Hypothalamus (tissue), 51 donors: ENCODE measurements at places on chromosomes 13 and 19.

GRCh38 chr19:8577741-8578140, 499 bp upstream of the MYO1F start:
- no peak for DNase-seq

DNA sequence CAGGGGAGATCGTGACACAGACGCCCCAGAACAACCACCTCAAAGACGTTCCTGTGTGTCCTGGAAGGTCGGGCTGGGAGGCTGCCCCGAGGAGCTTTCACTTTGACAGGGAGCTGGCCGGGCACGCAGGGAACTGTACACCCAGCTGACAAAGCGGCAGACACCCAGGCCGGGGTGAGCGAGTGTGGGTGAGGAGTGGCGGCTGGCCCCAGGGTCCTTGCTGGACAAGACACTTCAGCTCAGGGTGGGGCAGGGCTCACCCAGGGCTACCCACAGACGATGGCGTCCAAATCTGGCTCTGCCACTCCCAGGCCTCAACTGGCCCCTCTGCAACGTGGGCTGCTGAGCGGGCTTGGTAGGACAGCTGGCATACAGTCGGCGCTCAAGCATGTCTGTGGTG, 2.0 kb downstream of the FGF22 start:
- DNase-seq = no peak

DNA sequence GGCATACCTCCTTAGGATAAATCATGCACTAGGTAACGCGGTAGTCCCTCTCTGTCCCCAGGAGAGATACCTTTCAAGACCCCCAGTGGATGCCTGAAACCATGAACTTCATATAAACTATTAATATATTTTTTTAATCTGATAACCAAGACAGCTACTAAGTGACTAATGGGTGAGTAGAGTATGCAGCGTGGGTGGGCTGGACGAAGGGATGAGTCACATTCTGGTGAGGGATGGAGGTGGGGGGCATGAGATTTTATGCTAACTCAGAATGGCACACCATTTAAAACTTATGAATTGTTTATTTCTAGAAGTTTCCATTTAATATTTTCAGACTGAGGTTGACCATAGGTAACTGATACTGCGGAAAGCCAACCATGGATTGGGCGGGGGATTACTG, 46.2 kb downstream of the CDK8 start:
- DNase-seq = no peak

DNA sequence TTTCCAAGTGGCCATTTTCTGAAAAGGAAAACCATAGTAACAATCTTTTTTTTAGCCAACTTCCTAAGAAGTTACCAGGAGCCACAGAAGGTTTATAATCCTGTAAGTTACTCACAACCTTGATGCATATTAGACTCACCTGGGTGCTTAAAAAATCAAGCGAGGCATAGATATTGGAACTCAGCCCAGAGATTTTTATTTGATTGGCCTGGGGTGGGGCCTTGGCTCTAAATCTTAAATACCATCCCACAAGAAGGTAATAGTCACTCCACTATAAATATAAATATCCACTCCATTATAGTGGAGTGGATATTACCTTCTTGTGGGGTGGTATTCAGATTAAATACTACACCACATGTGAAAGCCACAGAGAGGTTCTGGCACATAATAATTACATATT, 429.6 kb downstream of the RFC3 start:
- no peak for DNase-seq

DNA sequence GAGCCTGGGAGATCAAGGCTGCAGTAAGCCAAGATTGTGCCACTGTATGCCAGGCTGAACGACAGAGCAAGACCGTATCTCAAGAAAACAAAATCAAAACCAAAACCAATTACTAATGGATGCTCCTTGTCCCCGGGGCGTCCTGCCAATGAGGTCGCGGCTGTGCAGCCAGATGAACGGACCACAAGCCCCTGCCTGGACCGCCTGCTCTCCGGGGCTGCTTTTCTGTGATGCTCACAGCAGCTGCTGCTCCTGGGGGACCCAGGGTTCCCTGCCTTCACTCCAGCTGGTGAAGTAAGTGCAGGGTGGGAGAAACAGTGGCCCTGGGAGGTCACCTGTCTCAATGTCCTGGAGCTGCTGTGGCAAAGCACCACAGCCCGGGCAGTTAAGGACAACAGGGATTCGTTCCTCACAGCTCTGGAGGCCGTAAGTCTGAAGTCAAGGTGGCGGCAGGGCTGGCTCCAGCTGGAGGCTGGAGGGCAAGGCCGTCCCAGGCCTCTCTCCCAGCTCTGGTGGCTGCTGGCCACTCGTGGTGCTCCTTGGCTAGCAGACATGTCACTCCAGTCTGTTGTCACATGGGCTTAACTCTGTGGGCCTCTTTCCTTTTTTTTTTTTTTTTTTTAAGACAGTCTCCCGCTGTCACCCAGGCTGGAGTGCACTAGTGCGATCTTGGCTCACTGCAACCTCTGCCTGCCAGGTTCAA, 10.1 kb downstream of the COPE start:
- no peak for DNase-seq

DNA sequence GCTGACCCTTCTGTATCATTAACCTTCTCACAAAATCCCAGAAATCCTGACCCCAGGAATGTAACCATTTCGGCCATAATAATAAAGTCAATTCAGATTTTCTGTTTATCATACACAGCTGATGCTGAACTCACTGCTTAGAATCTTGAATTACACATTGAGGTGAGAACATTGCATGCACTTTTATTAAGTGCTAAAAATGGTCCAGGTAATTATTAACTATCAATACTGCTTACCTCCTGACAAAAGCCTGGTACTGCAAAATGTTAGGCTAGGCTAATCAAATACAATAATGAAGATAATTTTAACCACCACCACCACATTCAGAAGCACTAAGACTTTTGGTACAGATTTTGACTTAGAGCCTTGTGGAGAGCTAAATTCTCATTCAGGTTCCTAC, 36.1 kb downstream of the KLF12 start:
- DNase-seq = no peak

DNA sequence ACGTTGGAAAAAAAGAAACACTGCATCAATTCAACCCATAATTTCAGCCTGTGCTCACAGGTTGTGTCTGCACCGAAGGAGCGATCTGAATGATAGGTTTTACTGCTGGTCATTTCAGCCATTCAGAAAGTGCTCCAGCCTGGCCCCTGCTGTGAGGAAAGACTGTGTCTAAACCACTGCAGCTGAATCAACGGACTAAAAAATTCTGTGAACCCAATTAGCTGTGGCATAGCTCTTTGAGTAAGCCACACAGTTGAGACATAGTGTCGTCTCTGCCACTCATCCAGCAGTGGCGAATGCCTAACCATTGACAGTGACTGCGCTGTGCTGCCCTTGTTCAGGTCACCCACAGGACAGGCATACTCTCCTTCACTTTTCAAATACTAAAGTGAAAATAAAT, 179.8 kb downstream of the COG6 start:
- DNase-seq = no peak

DNA sequence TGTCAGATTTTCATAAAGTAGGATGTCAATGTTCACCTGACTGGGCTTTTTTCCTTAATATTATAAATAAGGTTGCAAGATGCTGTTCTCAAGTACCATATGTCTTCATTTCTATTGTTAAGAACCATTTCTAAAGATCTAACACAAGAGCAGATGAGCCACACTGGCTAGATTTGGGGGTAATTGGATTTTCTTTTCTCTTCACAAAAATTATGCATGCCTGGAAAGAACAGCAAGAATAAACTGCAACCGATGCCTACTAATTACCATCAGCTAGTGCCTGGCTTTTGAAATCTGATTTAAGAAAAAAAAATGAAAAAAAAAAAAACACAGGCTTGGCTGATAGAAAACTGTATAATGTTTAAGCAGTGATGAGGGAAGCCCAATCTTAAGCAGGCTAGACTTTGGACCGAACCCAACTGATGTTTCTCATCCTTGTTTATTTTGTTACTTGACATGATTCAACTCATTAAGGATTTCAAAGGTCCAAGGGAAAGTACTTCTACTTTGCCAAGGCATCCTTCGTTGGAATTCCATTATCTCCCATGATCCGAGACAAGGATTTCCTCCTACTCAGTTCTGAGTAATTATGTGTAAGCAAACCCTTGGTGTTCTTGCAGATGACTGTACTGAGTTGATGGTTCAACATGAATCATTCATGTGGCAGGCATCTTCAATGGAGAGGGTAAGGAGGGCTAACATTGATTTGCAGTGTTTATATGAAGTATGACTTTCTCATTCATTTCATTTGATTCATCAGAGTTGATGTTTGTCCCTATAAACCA, 300.5 kb downstream of the SPRY2 start:
- DNase-seq = no peak

GRCh38 chr19:10227026-10227971, 3.8 kb downstream of the S1PR2 start:
- DNase-seq = peak; percentile 73

DNA sequence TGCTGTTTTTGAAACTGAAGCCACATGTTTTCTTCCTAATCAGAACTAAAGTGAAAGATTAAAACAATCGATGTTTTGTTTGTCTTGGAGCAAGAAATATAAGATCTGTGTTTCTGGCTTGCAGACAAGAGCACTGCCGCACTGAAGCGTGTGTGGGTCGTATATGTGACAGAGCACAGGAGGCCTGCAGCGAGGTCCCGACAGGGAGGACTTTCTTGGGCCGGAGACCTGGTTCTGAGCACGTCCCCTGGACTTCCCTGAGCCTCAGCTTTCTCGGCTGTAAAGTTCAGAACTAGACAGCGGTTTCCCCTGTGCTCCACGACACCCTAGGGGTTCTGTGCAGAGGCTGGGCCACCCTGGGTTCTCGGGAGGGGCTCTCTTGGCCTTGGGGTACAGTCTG, 60.5 kb downstream of the GADD45B start:
- no peak for DNase-seq

GRCh38 chr13:100323937-100324336, 235.0 kb downstream of the PCCA start:
- no peak for DNase-seq

DNA sequence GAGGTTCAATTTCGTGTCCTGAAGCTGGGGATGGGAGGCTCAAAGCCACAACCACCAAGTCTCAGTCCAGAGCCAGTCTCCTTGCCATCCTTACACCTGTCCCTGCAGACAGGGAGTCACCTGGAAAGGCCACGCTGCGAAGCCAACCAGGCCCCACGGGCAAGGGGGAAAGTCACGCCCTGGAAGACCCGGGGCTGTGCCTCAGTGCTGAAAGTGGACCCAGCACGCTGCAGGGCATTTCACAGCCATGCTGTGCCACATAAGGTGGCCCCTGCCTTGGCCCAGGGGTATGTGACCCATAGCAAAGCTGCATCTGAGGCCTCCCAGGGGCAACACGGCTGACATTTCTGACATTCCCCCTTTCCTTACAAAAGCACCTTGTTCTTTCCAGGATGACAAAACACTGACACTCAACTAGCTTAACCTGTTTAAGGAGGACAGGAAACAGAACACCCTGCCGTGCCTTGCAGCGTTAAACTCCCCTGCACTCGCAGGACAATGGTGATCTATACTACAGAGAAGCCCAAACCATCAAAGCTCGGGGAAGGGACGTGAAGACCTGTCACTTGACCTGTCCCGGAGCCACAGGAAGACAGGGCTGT, 14.8 kb downstream of the CHERP start:
- no peak for DNase-seq

DNA sequence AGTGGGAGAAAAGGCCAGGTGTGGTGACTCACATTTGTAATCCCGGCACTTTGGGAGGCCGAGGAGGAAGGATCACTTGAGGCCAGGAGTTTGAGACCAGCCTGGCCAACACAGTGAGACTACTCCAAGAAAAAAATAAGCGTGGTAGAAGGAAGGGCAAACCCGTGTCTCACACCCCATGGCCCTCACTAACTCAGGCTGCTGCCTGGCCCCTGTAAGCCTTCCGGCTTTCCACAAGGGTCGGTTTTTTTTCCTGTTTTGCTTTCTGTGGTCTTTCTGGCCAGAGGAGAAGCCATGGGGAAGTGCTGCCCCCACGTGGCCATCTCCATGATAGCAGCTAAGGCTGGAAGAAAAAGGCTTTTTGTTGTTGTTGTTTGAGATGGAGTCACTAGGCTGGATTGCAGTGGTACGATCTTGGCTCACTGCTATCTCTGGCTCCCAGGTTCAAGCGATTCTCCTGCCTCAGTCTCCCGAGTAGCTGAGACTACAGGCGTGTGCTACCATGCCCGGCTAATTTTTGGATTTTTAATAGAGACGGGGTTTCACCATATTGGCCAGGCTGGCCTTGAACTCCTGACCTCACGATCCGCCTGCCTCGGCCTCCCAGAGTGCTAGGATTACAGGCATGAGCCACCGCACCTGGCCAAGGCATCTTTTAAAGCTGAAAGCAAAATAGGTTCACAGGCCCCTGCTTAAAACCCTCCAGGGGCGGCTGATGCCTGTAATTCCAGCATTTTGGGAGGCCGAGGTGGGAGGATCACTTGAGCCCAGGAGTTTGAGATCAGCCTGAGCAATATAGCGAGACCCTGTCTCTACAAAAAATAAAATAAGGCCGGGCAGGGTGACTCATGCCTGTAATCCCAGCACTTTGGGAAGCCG, 7.5 kb upstream of the ARHGEF18 start:
- peak; percentile 58 for DNase-seq

GRCh38 chr19:11485245-11485837, 4.5 kb upstream of the ELAVL3 start:
- DNase-seq = no peak

DNA sequence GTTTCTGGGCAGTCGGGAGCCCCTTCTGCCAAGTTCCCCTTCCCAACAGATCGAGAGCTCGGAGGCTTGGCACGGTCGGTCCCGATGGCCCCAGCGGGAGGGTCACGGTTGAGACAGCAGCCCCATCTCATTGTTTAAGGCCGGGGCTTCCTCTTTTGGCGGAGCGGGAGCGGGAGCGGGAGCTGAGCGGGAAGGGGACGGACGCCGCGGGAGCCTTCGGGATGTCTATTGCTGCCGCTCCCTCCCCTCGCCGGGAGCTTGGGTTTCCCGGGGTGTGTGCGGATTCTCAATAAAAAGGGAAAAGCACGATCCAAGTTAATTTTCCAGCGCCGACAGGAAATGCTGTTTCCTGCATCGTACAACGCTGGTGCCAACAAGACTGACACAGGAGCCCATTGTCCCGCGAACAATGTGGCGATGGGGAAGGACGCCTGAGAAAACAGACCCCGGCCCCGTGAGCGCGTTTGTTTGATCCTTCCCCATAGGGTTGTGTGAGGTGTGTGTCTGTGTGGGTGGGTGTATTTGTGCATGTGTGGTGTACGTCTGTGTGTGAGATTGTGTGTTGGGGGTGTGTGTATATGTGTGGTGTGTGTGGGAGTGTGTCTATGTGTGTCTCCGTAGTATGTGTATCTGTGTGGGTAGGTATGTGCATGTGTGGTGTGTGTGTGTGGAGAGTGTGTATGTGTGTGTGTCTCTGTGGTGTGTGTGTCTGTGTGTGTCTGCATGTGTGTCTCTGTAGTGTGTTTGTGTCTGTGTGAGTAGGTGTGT, 36.3 kb upstream of the FLT1 start:
- no peak for DNase-seq

DNA sequence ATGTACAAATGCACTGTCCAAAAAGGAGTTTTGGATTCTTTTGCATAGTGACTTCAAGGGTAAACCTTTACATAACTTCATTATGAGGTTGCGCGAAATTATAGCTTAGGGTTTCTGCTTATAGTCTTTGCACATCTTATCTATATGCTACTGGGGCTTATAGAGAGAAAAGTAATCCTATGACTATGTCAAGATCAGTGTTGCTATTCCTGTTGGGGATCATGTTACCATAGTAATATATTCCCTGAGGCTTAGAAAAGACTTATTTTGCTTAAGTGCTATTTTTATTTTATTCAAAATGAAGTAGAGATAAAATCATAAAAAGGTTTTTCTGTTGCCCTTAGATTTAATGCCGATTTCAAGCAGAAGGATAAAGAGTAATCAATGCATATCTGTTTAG, 14.7 kb upstream of the POSTN start:
- no peak for DNase-seq

GRCh38 chr13:88704600-88705275, 1033.6 kb downstream of the SLITRK5 start:
- DNase-seq = no peak
